Cortex of kidney (tissue), 1 donor: ENCODE measurements at places on chromosomes 11 and 22.

DNA sequence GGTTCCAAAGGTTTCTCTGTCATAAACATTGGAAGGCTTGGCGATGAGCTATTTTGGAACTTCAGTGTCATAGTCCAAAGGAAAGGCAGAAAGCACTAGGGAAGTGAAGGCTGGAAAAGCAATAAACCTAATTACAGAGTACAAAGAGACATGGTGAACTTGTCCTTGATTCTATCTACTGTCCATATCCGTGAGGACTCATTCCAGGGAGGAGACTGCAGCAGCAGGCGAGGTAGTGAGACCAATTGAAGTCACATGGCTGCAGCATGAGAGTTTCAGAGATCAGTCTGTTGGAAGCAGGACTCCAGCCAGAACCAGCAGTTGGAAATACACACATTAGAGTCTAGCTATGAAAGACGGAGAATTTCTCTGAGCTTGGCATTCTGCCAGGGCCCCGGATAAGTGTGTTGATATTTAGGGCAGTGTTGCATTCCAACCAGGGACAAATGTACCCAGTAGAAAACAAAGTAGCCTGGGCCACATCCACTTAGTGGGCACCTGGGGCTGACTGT, 54.1 kb upstream of the ARHGAP42 start:
- no peak for DNase-seq

GRCh38 chr11:132523929-132524328, 1008.4 kb downstream of the OPCML start:
- no peak for DNase-seq

DNA sequence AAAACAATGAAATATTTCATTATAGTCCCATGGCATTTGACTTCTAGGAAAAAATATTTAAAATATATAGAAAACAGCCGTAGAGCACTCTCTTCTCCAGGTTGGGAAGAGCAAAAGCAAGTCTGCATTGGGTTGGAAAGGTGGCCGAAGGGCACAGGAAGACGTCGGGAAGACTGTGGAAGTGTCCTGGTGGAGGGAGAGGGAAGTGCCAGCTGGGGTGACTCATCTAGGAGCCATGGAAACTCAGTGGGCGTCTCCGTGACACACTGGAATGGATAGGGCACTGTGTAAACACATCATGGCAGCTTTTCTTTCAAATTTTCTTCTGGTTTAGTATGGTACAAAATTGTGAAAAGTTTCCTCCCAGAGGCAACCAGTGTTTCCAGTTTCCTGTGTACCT, 12.7 kb downstream of the GTPBP1 start:
- DNase-seq, result no peak

DNA sequence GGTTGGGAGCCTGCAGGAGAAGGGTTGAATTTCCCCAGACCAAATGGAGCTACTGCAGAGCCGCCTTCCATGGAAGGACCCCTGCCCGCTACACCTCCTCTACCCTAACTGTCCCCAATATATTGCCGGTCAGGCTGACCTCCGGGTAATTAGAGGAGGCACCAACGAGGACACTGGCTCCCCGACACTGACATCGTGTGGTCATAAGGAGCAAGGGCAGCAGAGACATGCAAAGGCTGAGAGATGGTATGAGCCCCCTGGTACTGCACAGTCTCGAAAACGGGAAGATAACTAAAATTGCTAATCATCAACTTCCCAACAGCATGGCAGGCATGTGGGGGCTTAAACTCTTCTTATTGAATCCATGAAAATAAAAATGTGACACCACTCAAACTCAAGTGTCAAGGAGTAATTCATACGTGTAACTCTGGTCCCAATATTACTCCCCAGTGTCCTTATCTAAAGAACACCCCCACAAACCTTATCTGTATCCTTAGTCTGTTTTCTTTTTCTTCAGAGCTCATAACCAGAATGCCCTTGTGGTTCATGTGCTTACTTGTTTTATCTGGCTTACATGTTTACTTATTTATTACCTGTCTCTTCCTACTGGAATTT, 4.4 kb downstream of the CAVIN3 start:
- no peak for DNase-seq

GRCh38 chr11:73520353-73521061, 77.4 kb downstream of the FAM168A start:
- DNase-seq, result no peak

DNA sequence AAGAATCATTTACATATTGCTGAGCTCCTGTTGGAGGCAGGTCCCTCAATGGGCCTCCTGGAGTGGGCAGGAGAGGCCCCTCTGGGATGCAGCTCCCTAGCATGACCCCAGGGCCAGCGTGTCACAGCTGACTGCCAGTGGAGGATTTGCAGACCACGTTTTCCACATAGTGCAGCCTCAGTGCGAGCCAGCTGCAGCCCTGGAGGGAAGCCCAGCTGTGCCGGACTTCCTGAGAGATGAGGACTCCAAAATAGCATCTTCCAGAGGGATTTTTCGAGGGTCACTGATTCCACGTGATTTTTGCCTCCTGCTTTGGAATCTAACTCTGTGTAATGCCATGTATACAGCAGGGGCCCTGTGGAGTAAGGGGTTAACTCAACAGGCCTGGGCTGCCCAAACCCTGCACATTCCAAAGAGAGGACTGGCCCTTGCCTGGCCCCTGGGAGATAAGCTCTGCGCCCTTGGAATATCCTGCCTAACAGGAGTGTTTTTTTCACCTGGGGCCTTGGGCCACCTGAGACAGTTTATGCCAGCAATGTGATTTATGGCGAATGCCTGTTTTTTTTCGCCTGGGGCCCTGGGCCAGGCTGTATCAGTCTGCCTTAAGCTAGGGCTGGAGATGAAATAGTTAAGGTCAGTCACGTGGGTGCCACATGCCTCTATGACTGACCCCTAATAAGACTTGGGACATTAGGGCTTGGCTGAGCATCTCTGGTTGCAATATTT, 47.4 kb downstream of the RPS6KA4 start:
- DNase-seq, result no peak

DNA sequence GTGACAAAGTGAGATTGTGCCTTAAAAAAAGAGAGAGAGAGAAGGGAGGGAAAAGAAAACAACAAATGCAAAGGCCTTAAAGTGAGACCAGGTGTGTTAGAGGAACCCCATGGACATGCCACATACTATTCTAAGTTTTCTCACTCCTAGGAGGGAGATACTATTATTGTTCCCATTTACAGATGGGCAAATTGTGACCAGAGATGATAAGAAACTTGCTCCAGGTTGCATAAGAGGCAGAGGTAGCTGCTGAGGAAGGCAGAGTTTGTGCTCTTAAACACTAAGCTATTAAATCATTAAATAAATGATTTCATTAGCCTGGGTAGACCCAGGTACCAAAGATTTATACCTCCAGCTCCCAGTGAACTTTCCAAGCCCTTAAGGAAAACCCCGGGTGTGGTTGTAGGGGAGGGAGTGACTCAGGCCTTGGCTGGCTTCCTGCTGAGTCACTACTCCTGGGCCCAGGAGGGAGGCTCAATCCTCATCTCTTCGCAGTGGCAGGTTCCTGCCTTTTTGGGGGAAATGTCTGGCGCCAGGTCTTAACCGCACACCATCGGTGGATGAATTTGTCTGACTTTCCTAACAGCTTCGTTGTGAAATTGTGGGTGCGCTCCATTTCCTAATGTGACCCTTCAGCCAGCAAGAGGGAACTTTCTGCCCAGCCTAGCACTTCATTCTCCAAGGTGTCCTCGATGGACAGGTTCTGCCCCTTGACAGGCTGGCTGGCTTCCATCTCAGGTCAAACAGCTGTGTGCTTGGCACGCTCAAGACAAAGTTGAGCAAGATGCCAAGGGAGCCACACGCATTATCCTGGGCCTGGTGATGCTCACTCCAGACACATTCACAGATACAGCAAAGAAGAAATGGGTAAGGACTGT, 33.4 kb upstream of the PTPRJ start:
- peak; percentile 5 for DNase-seq

DNA sequence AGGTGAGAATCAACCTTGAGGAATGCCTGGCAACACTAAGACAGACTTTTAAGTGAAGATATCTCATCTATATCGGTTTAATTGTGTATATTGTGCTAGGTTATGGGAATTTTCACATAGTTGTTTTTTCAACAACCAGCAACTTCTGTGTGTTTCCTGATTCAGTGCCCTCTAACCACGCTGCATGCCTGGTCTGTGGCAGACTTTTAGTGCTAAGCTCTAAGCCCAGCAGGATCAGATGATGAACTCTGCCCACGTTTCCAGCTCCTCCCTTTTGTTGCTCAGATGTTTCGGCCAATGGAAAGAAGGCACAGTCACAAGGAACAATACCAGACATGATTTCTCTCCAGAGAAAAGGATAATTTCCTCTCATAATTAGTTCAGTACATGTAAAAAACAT, 1.4 kb upstream of the VWA5A start:
- no peak for DNase-seq

GRCh38 chr22:20748731-20749428, 25.0 kb upstream of the SERPIND1 start:
- no peak for DNase-seq

DNA sequence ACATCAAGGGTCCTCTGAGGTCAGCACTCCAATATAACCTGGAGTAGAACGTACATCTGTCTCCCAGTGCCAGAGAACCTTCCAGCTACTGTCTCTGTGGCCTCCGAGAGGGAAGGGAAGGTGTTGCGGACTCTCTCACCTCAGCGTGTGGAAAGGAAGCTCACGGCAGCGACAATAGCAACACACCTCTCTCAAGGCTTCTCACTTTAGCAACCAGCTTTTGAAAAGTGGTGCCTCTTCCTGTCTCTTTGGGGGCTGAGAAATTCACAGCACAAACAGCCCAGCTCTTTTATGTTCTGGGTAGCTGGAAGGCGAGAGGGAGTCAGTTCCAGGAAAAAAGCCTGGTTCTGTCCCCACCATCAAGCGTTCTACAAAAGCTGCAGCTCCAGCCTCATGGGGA, 156.9 kb upstream of the TBCEL start:
- no peak for DNase-seq

GRCh38 chr11:35856756-35857155, 87.1 kb upstream of the LDLRAD3 start:
- no peak for DNase-seq

- no peak for DNase-seq
These were observed 57.7 kb upstream of the LINC01488 start for GRCh38 chr11:69423611-69424385.

DNA sequence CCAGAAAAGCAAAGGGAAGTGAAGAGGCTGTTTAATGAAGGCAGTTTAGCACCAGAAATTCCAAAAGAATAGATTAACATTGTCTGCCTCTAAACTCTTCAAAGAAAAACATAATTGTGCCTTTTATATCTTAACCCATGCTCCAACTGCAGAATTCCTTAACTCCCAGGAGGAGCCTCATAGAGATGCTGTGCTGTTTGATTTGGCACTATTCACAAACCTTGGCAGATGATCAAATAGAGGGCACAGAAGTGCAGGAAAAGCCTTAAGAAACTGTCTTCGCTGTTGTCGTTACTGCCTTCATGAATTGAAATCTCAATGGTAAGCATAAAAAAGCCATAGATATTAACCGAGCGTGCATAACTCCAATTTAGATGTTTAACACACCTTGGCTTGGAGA, 124.1 kb upstream of the MPPED2 start:
- DNase-seq, result no peak

GRCh38 chr11:121524233-121524631, 71.5 kb upstream of the SORL1-AS1 start:
- DNase-seq, result no peak

DNA sequence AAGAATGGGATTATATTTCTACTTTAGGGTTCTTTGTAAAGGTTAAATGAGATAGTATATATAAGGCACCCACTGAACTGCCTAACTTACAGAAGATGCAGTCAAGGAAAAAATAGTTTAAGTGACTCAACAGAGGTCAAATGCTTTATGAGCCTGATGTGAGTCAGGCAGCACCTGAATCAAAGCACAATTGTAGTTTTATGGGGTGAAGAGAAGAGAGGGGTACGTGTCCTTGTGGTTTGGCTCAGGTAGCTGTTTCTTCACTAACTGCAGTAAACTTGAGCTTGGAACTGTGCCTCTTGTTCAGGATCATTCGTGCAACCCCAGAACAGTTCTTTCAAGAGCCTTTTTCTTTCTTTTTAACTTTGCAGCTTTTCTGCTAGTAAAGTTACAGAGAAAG, 125.2 kb upstream of the SPON1 start:
- DNase-seq, result no peak

- no peak for DNase-seq
These were observed 402.4 kb downstream of the LRRC4C start for GRCh38 chr11:41056892-41057569.

- no peak for DNase-seq
These were observed 16.7 kb upstream of the TMPRSS4 start for GRCh38 chr11:118060081-118060661.

GRCh38 chr11:111225881-111226280, 19.6 kb upstream of the POU2AF2 start:
- no peak for DNase-seq

DNA sequence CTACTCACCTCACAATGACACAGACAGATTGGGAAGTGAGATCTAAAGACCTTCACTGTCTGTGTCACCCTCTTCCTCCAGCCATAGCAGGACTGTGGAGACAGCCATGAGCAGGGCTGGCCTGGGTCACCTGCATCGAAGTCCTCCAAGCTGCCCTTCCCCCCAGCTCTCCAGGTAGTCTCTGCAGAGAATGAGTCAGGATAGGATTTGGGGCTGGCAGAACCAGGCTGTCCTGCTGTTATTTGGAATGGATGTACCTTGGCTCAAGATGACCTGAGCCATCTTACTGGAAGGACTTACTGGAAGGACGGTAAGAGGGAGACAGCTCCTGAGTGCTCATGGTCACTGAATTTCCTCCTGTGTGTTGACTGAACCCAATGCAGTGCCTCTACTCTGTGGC, 29.2 kb downstream of the GGTLC2 start:
- no peak for DNase-seq

DNA sequence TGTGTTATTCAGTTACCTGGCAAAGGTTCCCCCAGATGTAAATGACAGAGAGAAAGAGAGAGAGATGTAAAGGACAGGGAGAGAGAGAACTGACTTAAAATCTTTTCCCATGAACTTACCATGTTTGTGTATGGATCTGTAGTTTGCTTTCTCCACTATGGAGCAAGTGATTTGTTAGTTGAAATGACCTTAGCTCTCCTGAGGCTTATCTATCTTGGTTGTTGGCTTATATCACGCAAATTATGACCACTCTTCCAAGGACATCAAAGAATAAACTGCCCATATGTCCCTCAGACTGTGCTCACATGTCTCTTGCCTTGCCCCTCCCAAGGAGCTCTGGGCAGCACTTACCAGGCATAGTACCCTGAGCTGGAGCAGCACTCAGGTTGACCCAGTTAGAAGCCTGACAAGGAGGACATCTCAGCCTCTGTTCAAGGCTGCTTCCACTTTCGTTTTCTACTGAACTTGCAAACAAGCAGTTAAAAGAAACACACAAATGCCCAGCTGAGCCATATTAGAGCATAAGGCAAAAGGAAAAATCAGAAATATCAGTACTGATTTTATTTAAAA, 95.3 kb upstream of the RCN1 start:
- DNase-seq, result no peak

GRCh38 chr11:64007629-64008282, 21.5 kb downstream of the OTUB1 start:
- no peak for DNase-seq

GRCh38 chr11:14224395-14224794, 134.6 kb downstream of the RRAS2 start:
- DNase-seq, result no peak

DNA sequence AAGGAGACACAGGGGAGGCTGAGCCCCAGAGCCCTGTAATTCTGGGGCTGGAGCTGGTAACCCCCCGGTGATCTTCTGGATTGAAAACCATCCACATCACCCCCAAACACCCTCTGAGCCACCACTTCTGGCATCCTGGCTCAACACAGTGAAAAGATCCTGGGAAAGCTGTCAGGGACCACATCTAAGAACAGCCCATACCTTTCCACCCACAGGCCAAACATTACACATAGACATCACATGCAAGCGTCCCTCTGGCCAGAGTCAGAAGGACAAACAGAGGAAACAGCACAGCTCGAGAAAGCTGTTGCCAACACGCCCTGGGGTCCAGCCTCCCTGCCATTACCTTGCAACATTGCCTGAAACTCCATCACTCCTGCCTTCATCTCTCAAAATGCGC, 469.5 kb downstream of the SOX6 start:
- DNase-seq, result no peak
